ENCODE measurements at places on chromosomes 2 and 18.
A peak's percentile ranks its signal among the peaks of the same experiment; 100 is the strongest.

DNA sequence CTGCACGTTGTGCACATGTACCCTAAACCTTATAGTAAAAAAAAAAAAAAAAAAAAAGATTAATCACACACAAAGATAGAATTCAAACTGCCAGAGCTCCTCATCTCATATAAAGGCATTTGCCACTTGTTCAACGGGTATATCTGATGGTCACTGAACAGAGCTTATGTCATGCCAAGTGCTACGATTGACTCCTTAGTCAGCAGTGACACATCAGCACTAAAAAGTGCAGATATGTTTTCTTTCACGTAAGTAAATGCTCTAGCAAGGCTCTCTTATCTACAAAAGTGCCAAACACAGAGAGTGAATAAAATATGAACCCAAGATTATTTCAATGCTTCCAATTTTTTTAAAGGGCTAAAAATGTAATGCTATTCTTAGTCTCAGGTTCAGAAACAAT, 1.1 kb downstream of the LMAN1 start:
- no peak for DNase-seq

DNA sequence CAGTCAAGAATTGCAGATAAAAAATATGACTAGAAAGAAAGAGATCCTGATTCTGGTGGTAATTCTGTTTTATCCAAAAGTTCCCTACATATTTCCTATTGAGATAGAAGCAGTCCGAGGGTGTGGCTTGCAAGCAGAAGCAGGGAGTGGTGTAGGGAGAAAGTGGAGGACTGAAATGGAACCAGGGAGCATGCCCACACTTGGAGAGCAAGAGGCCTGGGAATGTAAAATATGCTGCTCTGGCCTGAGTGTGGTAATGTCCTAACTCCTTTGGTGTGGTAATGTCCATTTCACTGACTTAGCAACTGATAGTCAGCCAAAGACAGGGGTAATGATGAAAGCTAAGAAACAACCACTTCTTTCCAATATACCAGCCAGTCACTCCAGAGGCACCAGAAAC, 30.1 kb upstream of the FMNL2 start:
- no peak for DNase-seq

DNA sequence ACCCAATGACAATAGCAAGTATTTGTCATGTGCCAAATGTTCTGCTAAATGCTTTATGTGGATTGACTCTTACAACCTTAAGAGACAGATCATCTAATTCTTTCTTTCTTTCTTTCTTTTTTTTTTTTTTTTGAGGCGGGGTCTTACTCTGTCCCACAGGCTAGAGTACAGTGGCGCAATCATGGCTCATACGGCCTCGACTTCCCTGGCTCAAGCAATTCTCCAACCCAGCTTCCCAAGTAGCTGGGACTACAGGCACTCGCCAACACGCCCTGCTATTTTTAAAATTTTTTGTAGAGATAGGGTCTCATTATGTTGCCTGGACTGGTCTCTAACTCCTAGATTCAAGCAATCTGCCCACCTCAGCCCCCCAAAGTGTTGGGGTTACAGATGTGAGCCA, 21.4 kb downstream of the TMEM247 start:
- no peak for DNase-seq

DNA sequence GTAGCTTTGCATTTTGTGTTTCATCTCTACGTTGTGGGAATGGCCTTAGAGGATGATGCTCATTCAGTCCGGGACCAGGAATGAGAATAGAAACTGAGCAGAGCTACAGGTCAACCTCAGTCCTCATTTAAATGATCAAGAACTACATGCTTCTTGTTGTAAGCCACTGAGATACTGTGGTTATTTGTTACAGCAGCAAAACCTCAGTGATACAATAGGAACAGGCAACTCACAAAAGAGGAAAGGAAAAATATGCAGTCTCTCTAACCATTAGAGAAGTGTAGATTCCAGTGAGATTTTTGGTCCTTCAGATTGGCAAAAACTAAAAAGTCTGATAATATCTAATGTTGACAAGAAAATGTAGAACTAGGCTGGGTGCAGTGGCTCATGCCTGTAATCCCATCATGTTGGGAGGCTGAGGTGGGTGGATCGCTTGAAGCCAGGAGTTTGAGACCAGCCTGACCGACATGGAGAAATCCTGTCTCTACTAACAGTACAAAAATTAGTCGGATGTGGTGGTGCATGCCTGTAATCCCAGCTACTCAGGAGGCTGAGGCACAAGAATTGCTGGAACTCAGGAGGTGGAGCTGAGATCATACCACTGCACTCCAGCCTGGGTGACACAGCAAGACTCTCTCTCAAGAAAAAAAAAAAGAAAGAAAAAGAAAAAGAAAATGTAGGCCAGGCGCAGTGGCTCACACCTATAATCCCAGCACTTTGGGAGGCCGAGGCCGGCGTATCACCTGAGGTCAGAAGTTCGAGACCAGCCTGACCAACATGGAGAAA, 13.3 kb downstream of the CHCHD5 start:
- no peak for DNase-seq

DNA sequence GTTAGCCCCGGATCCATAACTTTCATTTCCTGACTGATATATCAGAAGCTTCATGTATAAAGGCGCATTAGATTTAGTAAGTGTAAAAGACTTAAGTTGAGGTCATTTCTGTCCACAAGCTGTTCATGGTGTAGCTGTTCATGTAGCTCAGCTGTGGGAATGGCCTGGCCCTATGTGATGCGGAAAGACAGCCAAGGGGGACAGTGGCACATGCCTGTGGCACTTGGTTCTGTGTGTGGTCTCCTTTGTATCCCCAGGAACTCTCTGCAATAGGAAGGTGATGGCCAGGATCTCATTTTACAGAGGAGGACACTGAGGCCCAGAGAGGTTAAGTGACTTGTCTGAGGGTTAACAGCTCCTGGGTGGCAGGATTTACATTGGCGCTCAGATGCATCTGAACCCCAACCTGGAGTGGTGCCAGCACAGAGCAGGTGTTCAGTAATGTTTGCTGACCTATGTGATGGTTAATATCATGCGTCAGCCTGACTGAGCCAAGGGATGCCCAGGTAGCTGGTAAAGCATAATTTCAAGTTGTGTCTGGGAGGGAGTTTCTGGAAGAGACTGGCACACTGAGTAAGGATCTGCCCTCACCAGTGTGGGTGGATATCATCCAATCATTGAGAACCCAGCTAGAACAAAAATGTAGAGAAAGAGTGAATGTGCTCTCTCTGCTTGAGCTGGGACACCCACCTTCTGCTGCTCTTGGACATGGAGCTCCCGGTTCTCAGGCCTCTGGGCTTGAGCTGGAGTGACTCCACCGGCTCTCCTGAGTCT, 25.4 kb downstream of the HPCAL1 start:
- DNase-seq = no peak

GRCh38 chr2:14420851-14421250, 211.7 kb upstream of the LRATD1 start:
- no peak for DNase-seq

GRCh38 chr18:34807106-34807796, 97.2 kb downstream of the DTNA start:
- DNase-seq = no peak

DNA sequence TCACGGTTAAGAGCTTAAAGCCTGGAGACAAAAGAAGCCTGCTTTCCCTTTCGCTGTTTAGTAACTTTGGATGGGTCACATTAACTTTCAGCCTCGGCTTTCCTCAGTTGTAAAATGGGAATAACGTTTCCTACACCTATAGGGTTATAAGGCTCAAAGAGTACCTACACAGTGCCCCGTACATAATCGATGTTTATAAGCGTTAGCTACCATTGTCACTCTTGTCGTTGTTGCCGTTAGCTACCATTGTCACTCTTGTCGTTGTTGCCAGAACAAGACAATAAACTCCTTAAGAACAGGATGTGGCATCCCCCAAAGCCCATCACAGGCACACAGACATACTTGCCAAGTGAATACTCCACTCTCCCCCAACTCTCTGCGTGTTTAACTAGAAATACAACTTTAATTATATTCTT, 901 bp upstream of the MFSD6 start:
- DNase-seq = peak; percentile 30

GRCh38 chr2:186590759-186591505, 1.1 kb downstream of the ITGAV start:
- DNase-seq = no peak

GRCh38 chr2:143553261-143553660, 424.0 kb downstream of the ARHGAP15 start:
- DNase-seq = no peak

- DNase-seq = no peak
Observed at GRCh38 chr2:105278654-105279053, 37.1 kb downstream of the GPR45 start.

GRCh38 chr2:142675398-142675797, 202.1 kb upstream of the KYNU start:
- no peak for DNase-seq

- DNase-seq = no peak
Observed at GRCh38 chr2:60806988-60807681, 51.1 kb downstream of the PAPOLG start.

GRCh38 chr18:48952287-48953103, 1.7 kb upstream of the SMAD7 start:
- DNase-seq = no peak

- DNase-seq = no peak
Observed at GRCh38 chr2:6412533-6413091, 453.1 kb downstream of the CMPK2 start.

DNA sequence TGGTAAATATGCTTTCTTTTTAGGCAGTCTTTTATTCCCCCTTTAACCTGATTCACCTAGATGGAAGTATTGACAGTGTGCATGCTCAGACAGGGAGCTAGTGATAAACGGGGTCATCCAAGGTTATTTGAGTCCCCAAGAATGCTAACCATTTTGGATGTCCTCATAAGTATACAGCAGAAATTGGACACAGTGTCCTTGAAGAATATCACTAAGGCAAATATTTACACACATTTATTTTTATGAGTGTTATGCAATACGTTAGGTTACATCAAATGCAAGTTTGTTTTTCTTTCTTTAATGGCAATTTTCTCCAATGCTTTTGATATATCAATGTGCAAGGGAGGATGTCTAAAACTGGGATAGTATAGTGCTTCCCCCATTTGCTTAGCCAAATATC, 23.6 kb downstream of the CNTNAP5 start:
- no peak for DNase-seq

DNA sequence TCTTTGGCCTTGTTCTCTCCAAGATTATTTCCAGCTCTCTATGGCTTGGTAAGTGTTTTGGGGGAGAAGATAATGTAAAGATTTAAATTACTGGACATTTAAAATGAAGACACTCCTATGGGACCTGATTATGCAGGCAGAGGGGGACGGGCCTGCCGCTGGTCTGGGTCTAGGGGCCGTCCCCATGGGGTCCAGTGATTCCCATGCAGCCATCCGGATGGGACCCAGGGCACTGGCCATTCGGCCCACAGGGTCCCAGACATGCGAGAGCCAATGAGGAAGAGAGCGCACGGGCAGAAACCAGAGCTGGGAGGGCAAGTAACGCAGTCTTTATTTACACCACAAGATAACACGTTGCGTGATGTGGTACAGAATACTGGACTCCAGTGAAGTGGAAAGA, 200.0 kb downstream of the TWIST2 start:
- no peak for DNase-seq

DNA sequence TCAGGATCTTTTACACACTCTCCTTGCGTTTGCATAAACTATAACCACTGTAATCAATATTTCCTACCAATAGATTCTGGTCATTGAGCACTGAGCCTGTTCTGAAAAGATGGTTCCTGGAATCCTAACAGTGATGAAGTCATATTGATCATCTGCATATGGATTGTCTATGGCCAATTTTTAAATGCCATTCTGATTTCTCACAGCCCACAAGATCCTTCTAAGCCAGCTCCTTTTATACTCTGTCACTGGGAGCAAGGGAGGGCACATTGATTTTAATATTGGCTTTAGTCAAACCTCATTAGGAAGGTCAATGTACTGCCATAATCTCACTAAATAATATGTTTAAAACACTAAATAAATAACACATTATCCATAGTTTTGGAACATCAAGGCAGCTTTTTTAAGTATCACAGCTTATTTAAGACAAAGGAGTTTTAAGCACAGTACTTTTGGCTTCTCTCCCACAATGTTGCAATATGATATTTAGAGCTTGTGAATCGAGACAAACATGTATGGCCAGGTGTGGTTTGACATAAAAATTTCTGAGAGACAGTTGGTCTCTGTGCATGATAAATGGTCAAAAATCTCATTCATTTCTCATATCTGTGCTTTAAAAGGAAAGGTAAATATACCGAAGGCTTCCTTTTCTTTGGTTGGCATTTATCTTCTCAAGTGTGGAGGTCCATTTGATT, 267.3 kb downstream of the MTX2 start:
- DNase-seq = no peak

- DNase-seq = no peak
Observed at GRCh38 chr18:55908901-55909366, 320.9 kb upstream of the TCF4 start.

DNA sequence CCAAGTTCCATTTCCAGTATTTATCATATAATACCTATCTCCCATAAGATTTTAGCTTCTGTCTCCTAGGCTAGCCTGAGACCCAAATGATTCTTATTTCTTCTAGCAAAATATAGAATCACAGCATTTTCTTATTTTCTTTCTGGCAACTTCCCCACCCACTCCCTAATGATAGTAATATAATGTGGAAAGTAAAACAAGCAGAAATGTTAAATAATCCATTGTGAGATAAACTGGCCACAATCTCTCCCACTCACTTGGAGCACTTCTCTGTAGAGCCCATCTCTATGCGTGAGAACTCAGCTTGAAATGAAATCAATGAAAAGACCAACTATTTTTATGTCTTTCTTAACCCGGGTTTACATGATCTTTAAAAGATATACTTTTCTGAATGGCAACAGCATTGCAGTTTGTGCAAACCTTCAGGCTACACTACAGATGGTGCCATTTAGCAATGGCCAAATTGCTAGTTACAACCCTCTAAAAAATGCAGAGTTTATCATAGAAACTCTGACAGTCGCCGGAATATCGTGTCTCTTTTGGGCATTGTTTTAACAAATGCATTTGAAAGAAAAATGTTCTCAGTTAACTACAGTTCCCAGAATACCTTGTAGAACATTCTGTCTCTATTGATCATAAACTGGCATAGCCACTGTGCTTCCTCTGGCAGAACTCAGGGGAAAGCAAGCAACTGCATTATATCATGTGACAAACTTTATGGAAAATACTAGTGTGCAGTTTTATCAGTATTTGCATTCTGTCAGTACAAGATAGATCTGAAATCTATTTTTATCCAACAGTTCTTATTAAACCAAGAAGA, 1407.4 kb upstream of the ZEB2 start:
- no peak for DNase-seq

- DNase-seq = no peak
Observed at GRCh38 chr2:74039611-74040010, 54.9 kb downstream of the TET3 start.

DNA sequence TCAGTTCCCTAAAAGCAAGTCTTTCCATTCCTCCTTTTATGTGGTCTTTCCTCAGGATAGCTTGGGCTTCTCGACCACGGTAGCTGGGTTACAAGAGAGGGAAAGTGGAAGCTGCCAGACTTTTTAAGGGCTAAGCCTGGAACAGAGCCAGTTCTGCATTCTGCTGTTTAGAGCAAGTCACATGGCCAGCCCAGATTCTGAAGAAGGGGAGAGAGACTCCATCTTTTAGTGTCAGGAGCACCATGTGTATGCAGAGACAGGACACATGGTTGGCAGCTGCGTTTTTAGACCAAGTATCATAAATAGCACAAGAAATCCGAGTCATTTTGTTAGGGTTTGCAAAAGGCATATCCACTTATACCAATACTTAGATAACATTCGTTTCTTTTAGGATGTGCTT, 4.7 kb downstream of the HMSD start:
- no peak for DNase-seq
